ENCODE measurements at places on chromosomes 4 and X.

- no peak for DNase-seq
These were observed 147.0 kb upstream of the SH3RF1 start for GRCh38 chr4:169417629-169418282.

DNA sequence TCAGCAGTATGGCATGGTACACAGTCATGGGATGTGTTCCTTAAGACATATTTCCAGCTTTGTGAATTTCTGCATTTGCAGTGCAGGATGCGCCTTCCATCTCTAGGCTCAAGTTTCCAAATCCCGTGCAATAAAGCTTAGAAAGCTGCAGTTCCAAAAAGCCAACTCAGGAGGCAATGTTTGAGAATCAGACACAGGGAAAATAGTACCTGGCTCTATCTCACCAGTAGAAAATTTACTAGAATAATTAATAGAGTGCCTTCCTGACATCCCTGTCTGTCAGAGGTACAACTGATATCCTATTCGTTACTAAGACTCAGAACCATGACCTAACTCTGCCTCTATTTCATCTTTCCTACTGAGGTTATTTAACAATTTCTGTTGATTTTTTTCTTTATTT, 1333.0 kb downstream of the PCDH19 start:
- DNase-seq = no peak

GRCh38 chr4:102326951-102327350, 18.3 kb downstream of the SLC39A8 start:
- no peak for DNase-seq

DNA sequence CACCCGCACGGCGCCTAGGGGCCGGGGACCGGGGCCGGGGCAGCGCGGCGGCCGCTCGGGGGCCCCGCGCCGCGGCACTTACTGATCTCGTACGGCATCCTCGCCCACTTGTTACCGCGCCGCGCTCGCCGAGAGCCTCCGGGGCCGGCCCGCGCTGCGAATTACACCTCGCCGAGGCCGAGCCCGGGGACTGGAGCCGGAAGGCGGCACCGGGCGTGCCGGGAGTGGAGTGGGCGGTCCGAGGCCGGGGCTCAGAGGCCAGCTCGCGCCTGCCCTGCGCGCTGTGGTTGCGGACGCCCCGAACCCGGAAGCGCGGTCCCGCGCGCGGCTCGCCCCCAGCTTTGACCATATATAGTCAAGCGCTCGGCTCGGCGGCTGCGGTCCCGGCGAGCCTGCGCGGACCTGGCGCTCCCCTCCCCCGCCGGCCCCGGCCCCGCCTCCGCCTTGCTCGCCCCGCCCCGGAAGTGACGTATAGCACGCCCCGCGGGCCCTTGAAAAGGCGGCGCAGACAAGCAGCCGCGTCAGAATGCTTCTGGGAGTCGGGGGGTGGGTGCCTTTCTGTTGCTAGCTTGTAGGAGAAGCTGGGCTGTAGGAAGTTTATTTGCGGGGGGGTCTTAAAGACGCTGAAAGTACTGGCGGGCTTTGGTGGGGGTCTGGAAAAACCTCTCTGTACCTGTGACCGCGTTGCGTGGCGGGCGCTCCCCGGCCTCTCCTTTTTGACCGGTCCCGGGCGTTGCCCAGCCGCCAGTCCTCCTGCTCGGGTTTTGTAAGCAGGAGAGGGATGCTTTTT, at the start of gene WDR1:
Gene WDR1 (minus strand): TSS at position 231 of the 790 bp plus-strand sequence. CDS start 133 bp downstream, at position 98.
- peak; percentile 88 for DNase-seq

DNA sequence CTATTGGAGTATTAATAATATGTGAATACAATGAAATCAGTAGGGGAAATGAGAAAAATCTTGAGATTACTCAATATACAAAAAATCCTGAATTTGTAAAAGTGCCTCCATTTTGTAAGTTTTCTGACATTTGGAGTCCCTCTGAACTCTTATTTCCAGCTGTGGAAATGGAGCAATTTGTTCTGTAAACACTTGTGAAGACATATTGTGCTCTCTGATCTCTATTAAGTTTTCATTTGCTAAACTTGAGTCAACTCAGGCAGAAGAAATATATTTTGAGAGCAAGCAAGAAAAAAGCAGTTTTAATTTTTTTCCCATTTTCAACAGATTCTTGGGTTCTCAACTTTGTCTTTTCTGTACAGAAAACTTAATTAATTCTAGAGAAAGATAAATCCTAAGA, 51.4 kb upstream of the PCDH18 start:
- DNase-seq = no peak

GRCh38 chrX:113390531-113390930, 549.9 kb upstream of the AMOT start:
- no peak for DNase-seq

Measured in activated CD4-positive, alpha-beta T cell treated with anti-CD3 and anti-CD28 coated beads for 24 hours (primary cell).